ENCODE measurements at places on chromosomes 4 and X. TPM values are rescaled to one million over a fixed set of nuclear protein-coding genes. Genes with fewer than 3 reads are reported as not detected.

GRCh38 chr4:155878611-155879010 lies 12.5 kb upstream of the ASIC5 start:
- H3K4me3 ChIP-seq, result no peak overlapping the region
- H3K36me3 ChIP-seq, result no peaks in the 10 kb centered on the region

The UGT2B10 gene
- not detected for polyA plus RNA-seq

The PFKFB1 gene
- 0.21 TPM for polyA plus RNA-seq

The YY2 gene
- polyA plus RNA-seq, result 0.17 TPM

- H3K4me1 ChIP-seq, result no peaks in the 10 kb centered on the region
- H3K27me3 ChIP-seq, result no peaks in the 10 kb centered on the region
- H3K36me3 ChIP-seq, result no peaks in the 10 kb centered on the region
- H3K27ac ChIP-seq, result no peak overlapping the region
- DNase-seq, result no peak
These were observed 84.5 kb downstream of the WFS1 start for GRCh38 chr4:6354119-6354518.

- no peaks in the 10 kb centered on the region for H3K27me3 ChIP-seq
- no peaks in the 10 kb centered on the region for H3K36me3 ChIP-seq
- no peak overlapping the region for H3K27ac ChIP-seq
- peaks cover 5% of the 10 kb centered on the region for H3K4me1 ChIP-seq
- H3K4me3 ChIP-seq, result no peak overlapping the region
- DNase-seq, result no peak
These were observed 127.2 kb downstream of the CAMK2D start for GRCh38 chr4:113634081-113634969.

The ATP1B4 gene
- not detected for polyA plus RNA-seq

The RWDD4 gene
- 21.2 TPM for polyA plus RNA-seq

DNA sequence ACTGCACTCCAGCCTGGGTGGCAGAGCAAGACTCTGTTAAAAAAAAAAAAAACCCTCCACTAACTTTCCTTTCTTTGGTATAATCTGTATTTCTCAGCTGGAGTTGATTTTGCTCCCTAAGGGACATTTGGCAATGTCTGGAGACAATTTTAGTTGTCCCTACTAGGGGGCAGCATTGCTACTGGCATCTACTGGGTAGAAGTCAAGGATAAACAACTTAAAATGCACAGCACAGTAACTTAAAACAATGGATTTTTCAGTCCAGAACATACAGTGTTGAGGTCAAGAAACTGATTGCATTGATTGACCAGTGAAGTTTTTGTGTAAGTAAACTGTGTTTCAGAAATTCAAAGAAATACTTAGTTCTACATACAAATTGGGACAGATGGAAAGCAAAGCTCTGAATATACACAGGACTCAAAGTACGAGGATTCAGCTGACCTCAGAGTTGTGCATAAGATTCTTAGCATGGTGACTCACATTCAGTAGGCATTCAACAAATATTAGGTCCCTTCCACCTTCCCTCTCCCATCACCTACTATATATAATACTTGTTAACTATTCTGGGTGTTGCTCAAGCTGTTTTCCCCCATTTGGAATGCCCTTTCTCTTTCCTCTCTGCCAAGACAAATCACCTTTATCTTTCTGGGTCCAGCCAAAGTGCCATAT lies 8.8 kb downstream of the DDX53 start:
- no peaks in the 10 kb centered on the region for H3K4me1 ChIP-seq
- H3K4me3 ChIP-seq, result no peak overlapping the region
- H3K27me3 ChIP-seq, result no peaks in the 10 kb centered on the region
- DNase-seq, result no peak

The XAGE2 gene
- polyA plus RNA-seq, result not detected

- no peak overlapping the region for H3K4me3 ChIP-seq
- peaks cover 5% of the 10 kb centered on the region for H3K4me1 ChIP-seq
- DNase-seq, result no peak
- no peaks in the 10 kb centered on the region for H3K36me3 ChIP-seq
- H3K27ac ChIP-seq, result no peak overlapping the region
These were observed 30.3 kb downstream of the CCNG2 start for GRCh38 chr4:77187322-77187721.

- H3K4me1 ChIP-seq, result no peaks in the 10 kb centered on the region
- no peaks in the 10 kb centered on the region for H3K36me3 ChIP-seq
- DNase-seq, result no peak
- no peak overlapping the region for H3K4me3 ChIP-seq
- no peaks in the 10 kb centered on the region for H3K27me3 ChIP-seq
These were observed 69.0 kb downstream of the SLC16A2 start for GRCh38 chrX:74490247-74490646.

- no peaks in the 10 kb centered on the region for H3K4me1 ChIP-seq
- no peaks in the 10 kb centered on the region for H3K36me3 ChIP-seq
- no peak overlapping the region for H3K4me3 ChIP-seq
- H3K27me3 ChIP-seq, result peaks cover 2% of the 10 kb centered on the region
- H3K27ac ChIP-seq, result no peak overlapping the region
These were observed 11.4 kb upstream of the S100G start for GRCh38 chrX:16638533-16638932.

The CSN1S1 gene
- polyA plus RNA-seq, result not detected

DNA sequence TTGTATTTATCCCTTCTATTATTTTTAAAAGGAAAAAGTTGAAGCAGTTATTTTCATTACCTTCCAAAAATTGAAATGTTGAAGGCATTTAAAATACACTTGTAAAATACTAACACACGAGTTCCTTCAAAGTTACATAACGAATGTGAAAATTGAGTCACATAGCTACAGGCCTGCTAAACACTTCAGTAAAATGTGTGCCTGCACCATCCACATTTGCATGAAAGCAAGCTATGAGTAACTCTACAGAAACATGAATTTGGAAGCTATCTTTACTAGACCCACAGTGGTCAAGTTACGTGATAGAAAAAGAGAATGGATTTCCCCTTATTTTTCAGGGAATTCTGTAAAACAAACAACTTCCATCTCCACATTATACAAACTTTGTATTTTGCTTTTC lies 1148.8 kb upstream of the PCDH7 start:
- no peak overlapping the region for H3K27ac ChIP-seq
- no peaks in the 10 kb centered on the region for H3K4me1 ChIP-seq
- no peaks in the 10 kb centered on the region for H3K27me3 ChIP-seq
- DNase-seq, result no peak
- H3K36me3 ChIP-seq, result no peaks in the 10 kb centered on the region
- H3K4me3 ChIP-seq, result no peak overlapping the region

The ADH1B gene
- not detected for polyA plus RNA-seq

The SLC10A6 gene
- polyA plus RNA-seq, result not detected

Data from CD14-positive monocyte (primary cell).